NCI-H1417 (cell line): ENCODE measurements at places on chromosomes 13 and 19.

GRCh38 chr13:75258159-75258782, 223.7 kb downstream of the TBC1D4 start:
- no peak for DNase-seq

DNA sequence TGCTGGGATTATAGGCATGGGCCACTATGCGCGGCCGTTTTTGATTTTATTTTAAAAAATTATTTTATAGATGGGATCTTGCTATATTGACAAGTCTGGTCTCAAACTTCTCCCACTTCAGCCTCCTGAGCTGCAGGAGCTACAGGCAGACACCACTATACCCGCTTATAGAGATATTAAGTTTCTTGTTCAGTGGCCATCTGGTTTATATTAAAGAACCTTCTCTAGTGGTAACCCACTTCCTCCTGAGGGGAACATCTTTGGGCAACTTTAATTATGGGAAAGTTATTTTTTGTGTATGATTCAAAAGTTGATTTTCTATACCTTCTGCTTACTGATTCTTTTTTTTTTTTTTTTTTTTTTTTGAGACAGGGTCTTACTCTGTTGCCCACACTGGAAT, 172.7 kb downstream of the KLF5 start:
- DNase-seq: no peak

GRCh38 chr13:112994084-112994780, 25.2 kb downstream of the MCF2L start:
- no peak for DNase-seq

- DNase-seq: peak; percentile 60
Observed at GRCh38 chr13:95002126-95002525, 289.8 kb upstream of the SOX21 start.

GRCh38 chr13:110702591-110703526, 3.1 kb downstream of the CARS2 start:
- no peak for DNase-seq

DNA sequence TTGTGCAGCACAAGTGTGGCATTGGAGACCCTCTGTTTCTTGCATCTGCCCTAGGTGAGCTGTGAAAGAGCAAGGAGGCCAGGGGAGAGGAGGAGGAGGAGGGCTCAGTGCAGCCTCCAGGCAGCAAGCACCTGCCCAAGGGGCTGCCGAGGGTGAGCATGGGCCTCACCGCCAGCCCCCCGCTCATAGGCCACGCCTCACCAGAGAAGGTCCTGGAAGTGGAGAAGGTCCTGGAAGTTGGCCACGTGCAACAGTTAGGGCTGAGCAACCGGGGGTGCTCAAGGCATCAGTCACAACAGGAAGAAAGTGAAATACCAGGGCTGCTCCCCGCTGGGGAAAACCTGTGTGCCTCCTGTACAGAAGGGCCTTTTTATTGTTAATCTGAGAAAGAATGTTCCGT, 168.9 kb downstream of the TEX29 start:
- DNase-seq: no peak

- DNase-seq: no peak
Observed at GRCh38 chr13:68019901-68020300, 789.8 kb upstream of the PCDH9 start.

GRCh38 chr13:40109351-40109844, 453.9 kb downstream of the COG6 start:
- no peak for DNase-seq

DNA sequence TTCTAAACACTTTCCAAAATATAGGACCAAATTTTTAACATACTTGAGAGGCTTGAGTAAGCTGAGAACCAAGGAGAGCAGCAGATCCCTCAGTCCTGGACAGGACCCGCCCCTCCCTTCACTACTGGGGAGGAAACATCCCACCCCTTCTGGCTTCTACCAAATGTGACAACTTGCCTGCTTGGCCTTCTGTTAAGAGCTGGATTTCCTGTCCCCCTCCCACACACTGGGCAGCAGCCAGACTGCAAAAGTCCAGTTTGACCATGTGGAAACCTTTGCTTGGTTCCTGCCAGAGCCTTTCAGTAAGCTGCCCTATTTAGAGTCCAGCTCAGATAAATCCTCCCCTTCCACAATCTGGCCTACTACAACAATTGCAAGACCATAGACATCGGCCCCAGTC, 84.3 kb downstream of the FGF14 start:
- DNase-seq: no peak

GRCh38 chr19:34365463-34366401, 736 bp downstream of the GPI start:
- DNase-seq: peak; percentile 61

- no peak for DNase-seq
Observed at GRCh38 chr19:4923276-4923747, 14.0 kb downstream of the UHRF1 start.

DNA sequence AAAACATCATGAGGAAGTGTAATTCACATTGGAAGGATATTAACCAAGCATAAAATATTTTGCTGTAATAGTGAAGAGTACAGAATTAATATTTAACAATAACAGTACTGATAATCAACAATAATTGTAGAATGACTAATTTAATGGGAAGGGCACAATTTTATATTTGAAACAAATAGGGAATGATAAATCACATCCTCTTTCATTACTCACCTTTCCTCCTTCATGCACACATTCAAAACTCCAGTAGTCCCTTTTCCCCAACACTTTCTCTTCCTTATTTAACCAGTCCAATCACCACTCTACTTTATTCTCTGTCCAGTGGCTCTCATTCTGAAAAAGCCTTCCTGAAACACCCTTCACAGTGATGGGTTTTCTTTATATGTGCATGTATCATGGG, 110.8 kb upstream of the POSTN start:
- no peak for DNase-seq

DNA sequence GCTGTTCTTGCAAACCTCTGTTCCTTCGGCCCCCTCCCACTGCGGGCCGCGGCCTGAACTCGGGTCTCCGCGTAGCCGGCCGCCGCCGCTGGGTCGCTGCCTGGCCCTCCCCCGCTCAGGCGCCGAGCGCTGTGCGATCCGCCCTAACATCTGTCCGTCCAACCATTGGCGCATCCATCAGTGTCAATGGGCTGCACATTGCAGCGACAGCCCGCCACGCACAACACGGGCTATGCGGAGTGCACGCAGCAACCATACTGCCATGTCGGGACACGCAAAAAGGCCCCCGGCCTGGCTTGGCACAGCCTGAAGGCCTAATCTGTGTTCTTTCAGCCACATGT, 2.6 kb upstream of the TSHZ3 start:
- no peak for DNase-seq
